Activated CD4-positive, alpha-beta memory T cell treated with anti-CD3 and anti-CD28 coated beads, Interleukin-2, amount 10 ng/mL, durations not matched to agents 7 days and 5 days (primary cell): ENCODE measurements at places on chromosomes 4 and X.

- H3K27me3 ChIP-seq = no peaks in the 10 kb centered on the region
- H3K4me3 ChIP-seq = no peak overlapping the region
- no peak for DNase-seq
- H3K27ac ChIP-seq = no peak overlapping the region
- peaks cover 23% of the 10 kb centered on the region for H3K4me1 ChIP-seq
Observed at GRCh38 chrX:18888281-18888680, 95.6 kb downstream of the PHKA2 start.

DNA sequence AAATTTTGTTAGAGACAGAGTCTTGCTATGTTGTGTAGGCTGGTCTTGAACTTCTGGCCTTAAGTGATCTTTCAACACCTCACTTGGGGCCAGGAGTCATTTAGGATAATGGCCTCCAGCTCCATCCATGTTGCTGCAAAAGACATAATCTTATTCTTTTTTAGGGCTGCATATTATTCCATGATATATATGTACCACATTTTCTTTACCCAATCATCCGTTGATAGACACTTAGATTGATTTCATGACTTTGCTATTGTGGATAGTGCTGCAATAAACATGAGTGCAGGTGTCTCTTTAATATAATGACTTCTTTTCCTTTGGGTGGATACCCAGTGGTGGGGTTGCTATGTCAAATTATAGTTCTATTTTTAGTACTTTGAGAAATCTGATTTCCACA, 140.9 kb upstream of the LCORL start:
- H3K4me3 ChIP-seq = no peak overlapping the region
- H3K27ac ChIP-seq = no peak overlapping the region
- H3K4me1 ChIP-seq = no peaks in the 10 kb centered on the region
- no peaks in the 10 kb centered on the region for H3K36me3 ChIP-seq

DNA sequence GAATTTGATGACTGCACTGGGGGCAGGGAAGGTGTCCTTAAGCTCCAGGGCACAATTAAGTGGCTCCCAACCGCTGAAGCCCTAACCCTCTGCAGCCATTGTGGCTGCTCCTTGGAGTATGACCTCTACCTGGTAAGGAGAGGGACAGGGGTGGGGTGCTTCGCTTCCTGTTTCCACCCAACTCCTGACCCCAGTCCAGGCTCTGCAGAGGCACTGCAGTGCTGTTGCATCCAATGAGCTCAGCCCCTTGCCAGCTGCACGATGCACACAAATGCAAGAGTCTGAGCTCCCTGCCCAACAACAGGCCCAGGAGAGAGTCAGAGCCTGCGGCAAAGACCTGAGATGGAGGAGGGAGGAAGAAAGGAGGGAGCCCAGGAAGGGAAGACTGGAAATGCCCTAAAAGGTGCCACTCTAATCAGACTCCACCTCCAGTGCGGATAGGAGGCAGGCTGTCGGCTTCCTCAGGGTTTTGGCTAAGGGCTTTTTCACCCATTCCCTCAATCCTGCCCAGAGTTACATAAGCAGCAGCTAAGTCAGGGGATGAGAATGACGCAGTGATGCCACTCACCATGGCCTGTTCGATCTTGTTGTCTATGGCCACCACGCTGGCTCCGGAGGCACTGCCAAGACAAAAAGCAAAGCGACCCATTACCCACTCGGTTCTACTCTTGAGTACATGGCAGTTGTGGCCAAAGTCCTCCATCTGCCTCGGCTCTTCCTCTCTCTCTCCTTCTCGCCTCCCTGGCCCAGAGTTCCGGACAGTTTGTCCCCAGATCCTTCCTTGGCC, 60.1 kb downstream of the TSC22D3 start:
- peaks cover 66% of the 10 kb centered on the region for H3K4me1 ChIP-seq
- H3K36me3 ChIP-seq = peaks cover 36% of the 10 kb centered on the region
- peak; percentile 21 for DNase-seq
- H3K27me3 ChIP-seq = no peaks in the 10 kb centered on the region
- H3K4me3 ChIP-seq = peak overlapping the region; percentile 93
- peak overlapping the region; percentile 85 for H3K27ac ChIP-seq

DNA sequence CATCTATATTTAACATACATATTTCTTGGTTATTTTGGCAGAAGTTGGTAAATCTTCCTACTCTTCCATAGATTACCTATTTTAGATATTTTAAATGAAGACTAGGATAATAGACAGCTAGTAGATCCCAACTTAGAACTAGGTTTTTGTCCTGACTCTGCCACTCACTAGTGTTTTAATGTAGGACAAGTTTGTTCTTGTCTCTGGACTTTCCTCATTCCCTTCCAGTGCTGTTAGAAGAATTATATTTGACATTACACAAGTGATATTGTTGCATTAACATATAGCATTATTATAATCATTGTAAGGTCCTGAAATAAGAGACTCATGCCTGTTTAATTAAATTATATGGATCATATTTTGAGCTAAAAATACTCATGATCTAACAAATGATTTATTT, 24.1 kb upstream of the ALB start:
- no peak overlapping the region for H3K4me3 ChIP-seq
- H3K27me3 ChIP-seq = peaks cover 2% of the 10 kb centered on the region
- H3K4me1 ChIP-seq = no peaks in the 10 kb centered on the region
- H3K36me3 ChIP-seq = no peaks in the 10 kb centered on the region

DNA sequence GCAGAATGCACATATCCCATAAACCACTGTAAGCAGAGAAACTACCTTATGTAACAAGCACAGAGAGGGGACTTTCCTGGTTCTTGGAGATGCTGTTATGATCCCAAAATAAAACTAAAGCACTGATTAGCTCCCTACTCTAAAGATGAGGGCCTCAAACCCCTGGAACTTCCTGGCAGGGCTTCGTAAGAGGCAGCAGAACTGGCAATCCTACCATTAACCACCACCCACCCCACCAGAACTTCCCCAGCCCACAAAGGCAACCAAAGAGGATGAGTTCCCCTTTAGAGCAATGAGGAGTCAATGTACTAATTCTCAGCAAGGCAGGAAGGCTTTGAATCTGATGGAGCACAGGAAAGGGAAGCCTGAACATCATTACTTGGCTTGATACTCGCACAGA, 436.5 kb upstream of the FRG1 start:
- H3K4me1 ChIP-seq = no peaks in the 10 kb centered on the region
- no peak for DNase-seq
- H3K4me3 ChIP-seq = no peak overlapping the region
- no peaks in the 10 kb centered on the region for H3K36me3 ChIP-seq
- no peaks in the 10 kb centered on the region for H3K27me3 ChIP-seq
- H3K27ac ChIP-seq = no peak overlapping the region

DNA sequence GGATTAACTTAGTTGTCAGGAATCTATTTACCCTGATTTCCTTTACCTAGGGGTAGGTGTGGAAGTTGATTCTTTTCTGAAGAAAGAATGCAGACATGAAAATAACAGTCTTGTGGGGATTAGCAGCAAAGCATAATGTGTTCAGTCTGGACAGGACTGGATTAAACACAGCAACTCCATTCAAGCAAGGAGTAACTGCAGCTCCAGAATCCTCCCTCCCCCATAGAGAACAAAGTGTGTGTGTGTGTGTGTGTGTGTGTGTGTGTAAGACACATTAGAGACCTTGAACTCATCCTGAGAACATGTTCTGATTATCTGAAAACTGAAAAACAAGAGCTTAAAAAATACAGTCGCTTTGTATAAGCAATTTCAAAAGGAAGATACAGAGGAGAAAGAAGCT, 9.3 kb downstream of the C4orf54 start:
- H3K27ac ChIP-seq = no peak overlapping the region
- H3K4me3 ChIP-seq = no peak overlapping the region
- H3K4me1 ChIP-seq = no peaks in the 10 kb centered on the region

DNA sequence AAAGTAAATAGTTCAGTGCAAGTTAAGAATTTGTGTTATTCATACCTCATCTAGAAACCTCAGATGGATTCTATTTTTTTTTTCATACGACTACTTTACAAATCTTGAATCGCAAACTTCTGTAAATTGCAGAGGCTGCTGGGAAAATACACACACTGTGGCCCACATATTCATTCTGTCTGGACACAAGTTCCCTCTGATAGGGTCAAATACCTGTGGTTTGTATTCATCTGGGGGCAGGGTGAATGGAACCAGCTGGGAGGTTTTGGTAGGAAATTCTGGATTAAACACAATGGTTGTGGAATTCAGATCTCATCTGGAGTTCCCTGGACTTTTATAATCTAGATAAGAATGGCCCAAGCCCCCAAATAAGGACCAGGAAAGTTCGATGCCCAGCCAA, 56.2 kb downstream of the SPATA18 start:
- no peaks in the 10 kb centered on the region for H3K4me1 ChIP-seq
- no peak overlapping the region for H3K27ac ChIP-seq
- no peaks in the 10 kb centered on the region for H3K27me3 ChIP-seq

DNA sequence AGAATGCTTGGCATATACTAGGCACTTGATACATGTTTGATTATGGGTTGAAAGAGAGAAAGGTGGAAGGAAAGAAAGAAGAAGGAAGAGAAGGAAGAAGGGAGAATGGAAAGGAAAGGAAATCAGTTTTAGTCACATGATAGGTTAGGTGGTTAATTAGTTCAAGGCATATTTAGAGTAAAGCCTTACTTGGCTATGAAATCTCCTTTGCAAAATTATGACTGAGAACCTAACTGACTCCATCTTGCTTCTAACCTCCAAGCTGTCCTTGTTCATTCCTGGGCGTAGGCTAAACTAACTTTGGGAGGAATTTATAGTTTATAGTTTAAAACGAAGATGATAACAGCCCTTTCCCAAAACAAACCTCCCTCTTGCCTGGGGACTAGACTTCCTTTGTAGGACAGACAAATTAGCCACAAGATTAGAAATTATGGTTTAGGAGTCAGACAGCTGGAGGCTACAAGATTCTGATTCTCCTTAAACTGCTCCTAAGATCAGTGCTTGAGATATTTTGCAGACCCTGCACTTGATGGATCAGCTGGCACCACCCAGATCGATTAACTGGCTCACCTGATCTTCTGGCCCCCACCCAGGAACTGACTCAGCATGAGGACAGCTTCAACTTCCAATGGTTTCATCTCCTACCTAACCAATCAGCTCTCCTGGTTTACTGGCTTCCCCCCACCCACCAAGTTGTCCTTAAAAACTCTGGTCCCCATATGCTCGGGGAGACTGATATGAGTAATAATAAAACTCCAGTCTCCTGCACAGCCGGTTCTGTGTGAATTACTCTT, 55.0 kb downstream of the TXK start:
- H3K4me1 ChIP-seq = peaks cover 11% of the 10 kb centered on the region
- peaks cover 7% of the 10 kb centered on the region for H3K36me3 ChIP-seq
- DNase-seq = no peak
- H3K27me3 ChIP-seq = no peaks in the 10 kb centered on the region
- no peak overlapping the region for H3K27ac ChIP-seq

GRCh38 chr4:126130215-126130614, 815.5 kb downstream of the FAT4 start:
- H3K36me3 ChIP-seq = no peaks in the 10 kb centered on the region
- H3K27me3 ChIP-seq = no peaks in the 10 kb centered on the region
- H3K4me1 ChIP-seq = no peaks in the 10 kb centered on the region

DNA sequence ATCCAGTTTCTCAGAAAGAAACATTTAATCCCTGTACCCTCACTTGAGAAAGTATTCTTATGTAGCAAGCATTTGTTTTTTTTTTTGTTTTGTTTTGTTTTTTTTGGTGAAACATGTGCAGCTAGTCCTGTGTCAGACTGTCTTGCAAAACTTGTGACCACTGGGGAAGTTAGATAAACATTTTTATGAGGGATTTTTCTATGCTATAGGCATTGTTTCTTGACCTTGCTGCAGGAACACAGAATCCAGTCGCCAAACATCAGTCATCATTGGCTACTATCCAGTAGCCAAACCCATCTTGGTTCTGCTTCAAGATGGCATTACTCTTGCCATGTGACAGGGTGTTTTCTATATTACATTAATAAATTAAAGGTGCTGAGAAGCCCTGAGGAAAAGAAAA, 7.7 kb upstream of the MAPK10 start:
- DNase-seq = no peak
- no peaks in the 10 kb centered on the region for H3K4me1 ChIP-seq
- no peaks in the 10 kb centered on the region for H3K27me3 ChIP-seq
- no peaks in the 10 kb centered on the region for H3K36me3 ChIP-seq
- H3K4me3 ChIP-seq = no peak overlapping the region
- no peak overlapping the region for H3K27ac ChIP-seq

- no peaks in the 10 kb centered on the region for H3K4me1 ChIP-seq
- no peak overlapping the region for H3K4me3 ChIP-seq
- DNase-seq = no peak
Observed at GRCh38 chr4:6230827-6231662, 30.7 kb upstream of the JAKMIP1 start.

DNA sequence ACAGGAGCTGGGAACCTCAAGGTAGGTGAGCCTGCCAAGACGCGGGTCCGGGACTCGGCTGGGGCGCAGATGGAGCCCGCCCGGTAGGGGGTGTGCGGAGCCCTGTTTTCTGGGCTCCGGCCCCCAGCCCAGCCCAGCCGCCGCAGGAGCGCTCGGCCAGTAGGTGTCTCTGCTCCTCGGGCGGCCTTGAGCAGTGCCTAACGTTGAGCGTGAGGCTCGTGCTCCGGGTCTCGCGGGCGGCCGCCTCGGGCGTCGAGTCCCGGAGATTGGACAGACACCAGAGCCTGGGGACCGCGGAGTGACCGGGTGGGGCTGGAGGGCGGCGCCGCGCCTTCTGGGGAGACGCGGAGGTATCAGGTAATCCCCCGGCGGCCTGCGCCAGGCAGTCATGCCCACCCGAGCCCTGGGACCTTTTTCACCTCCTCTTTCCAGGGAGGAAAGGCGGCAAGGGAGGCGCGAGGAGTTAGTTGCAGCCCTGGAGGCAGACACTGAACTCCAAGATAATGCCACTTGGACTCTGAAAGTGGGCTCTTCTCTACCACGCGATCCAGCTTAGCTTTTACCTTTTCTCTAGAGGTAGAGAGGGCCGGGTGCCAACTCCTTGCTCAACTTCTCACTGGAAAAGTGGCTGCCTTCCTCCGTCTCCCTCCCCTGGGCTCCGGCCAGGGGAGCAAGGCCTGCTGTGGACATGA, 14.5 kb upstream of the FGG start:
- H3K27me3 ChIP-seq = peaks cover 27% of the 10 kb centered on the region
- H3K4me3 ChIP-seq = no peak overlapping the region
- H3K27ac ChIP-seq = no peak overlapping the region
- peak; percentile 47 for DNase-seq
- no peaks in the 10 kb centered on the region for H3K36me3 ChIP-seq

DNA sequence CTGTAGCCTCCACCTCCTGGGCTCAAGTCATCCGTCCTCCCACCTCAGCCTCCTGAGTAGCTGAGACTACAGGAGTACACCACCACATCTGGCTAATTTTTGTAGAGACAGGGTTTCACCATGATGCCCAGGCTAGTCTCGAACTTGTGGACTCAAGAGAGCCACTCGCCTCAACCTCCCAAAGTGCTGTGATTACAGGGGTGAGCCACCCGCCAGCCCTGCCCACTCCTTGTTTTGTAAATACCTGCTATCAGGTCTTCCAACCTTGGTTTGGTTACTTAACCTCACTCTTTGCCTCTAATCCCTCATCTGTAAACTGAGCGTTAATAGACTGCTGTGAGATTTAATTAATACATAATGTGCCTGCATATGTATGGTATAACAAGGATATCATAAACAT, 803 bp downstream of the CNGA1 start:
- H3K4me1 ChIP-seq = peaks cover 4% of the 10 kb centered on the region
- no peak overlapping the region for H3K27ac ChIP-seq
- peaks cover 47% of the 10 kb centered on the region for H3K27me3 ChIP-seq
- H3K36me3 ChIP-seq = no peaks in the 10 kb centered on the region
- peak overlapping the region; percentile 64 for H3K4me3 ChIP-seq
